Stimulated activated CD8-positive, alpha-beta memory T cell treated with anti-CD3 and anti-CD28 coated beads, Interleukin-4, amount 100 ng/mL, for 4 hours (primary cell): ENCODE measurements at places on chromosomes 3 and 15.

GRCh38 chr15:100037901-100038300 is 303.9 kb downstream of the ADAMTS17 start:
- no peak for DNase-seq

GRCh38 chr3:42411429-42411828 is 1.0 kb upstream of the LYZL4 start:
- no peak for DNase-seq

DNA sequence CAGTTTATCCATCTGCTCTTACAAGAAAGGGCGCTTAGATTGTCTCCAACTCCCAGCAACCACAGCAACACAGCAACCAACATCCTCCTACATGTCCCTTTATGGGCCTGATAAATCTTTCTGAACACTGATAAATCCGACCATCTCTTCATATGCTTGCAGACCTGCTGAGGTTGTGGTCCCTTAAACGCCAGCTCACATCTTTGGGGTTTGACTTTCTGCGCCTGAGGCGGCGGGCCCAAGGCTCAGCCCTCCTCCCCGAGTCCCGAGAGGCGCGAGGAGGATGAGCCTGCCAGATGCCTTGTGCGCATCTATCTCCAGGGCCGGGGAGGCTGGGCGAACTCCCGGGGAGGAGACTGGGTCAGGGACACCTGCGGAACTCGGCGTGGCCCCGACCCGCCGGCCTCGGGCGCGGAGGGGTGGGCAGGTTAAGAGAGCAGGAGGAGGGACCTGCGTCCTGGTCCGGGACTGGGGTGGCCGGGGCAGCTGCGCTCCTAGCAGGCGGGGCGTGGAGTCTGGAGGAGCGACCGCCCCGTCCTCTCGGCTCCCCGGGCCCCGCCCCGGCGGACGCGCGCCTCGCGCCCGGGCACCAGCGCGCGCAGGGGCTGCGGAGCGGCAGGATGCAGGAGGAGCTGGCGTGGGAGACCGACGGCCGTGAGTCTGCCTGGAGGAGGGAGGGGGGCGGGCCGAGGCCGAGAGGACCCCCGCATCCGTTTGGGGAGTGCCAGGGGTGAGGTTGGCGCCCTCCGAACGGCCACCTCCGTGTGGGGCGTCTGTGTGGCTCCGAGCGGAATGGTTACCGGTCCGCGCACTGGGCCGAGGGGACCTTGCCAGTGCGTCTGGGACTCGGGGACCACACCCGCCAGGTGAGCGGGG is at the start of gene ANKDD1A:
Gene ANKDD1A, plus strand, starts transcription at position 592 of the 876 bp plus-strand sequence. Its CDS starts 29 bp downstream, at position 621.
- DNase-seq: no peak

GRCh38 chr3:30462721-30463470 is 143.5 kb upstream of the TGFBR2 start:
- no peak for DNase-seq

- DNase-seq: no peak
These were observed 106.7 kb downstream of the GHSR start for GRCh38 chr3:172341482-172342059.

GRCh38 chr3:172980849-172981248 is 160.2 kb downstream of the SPATA16 start:
- DNase-seq: no peak

DNA sequence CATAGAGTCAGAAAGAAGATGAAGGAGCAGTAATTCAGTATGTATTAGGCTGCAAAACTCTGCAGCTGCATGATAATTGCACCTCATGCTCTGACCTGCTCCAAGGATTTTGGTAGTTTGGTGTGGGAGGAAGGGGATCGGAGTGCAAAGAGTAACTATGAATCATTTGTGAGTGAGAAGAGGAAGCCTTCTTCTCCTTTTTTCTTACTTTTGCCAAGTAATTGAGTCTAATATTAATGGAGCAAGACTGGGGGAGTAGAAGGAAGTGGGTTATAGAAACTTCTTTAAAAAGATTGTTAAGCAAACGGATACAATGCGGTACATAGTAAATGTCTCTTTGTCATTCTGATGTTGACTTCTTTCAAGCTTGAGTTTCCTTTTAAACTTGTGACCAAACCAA is 276.5 kb downstream of the EDEM1 start:
- no peak for DNase-seq

- no peak for DNase-seq
These were observed 5.3 kb downstream of the SEMA7A start for GRCh38 chr15:74428442-74428787.

GRCh38 chr3:184864000-184864399 is 52.0 kb downstream of the VPS8 start:
- no peak for DNase-seq

GRCh38 chr3:176737480-176738110 is 459.7 kb downstream of the TBL1XR1 start:
- DNase-seq: no peak

DNA sequence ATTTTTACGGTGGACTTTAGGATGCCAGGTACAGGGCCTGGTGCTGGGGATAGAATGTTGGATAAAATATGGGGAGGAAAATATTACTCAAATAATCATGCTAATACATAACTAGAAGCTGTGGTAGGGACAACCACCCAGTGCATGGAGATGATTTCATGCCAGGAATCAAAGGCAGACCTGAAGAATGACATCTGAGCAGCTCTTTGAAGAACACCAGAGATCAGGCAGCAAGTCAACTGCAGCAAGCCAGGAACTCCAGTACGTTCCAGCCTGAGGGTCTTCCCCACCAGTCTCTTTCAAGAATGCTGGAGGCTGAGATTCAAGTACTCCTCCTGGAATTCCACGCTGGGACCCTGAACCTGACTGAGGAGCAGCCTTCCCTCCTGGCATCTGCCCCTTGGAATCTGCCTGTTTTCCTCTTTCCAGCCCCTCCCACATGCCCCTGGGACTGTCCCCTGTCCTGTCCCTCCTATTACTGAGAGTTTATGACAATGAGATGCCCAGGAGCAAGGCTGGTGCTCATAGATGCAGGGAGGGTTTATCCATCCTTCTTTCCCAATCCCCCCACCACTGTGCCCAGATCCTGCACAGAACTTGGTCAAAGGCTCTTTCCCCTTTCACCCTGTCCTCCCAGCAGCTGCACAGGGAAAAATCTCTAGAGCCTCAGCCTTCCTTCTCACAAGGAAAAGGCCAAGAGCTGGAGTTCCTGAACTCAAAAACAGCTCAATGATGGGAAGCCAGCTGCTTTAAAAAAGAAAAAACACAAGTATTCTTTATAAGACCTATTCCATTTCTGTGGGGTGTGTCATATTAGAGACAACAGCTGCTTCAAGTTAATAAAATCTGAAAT is 68.0 kb downstream of the PDZRN3 start:
- DNase-seq: no peak

DNA sequence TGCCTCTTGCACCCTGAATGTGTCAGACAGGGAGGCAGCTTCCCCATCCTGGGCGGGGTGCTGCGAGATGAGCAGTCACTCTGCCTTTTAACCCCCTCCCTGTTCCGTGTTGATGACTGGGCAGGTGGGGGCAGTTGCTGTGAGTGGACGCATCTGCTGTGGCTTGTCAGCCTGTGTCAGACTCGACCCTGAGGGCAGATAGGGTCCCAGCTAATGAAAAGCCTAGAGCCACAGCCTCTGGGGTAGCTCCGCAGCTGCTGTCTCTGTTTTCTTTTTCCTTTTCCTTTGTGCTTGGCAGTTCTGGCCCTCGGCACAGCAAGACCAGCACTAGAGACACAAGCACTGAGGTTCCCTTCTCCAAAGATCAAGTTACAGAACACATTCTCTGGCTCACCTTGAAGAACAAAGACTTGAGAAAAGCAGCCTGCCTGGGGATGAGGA is 43.0 kb upstream of the GLCE start:
- DNase-seq: no peak

DNA sequence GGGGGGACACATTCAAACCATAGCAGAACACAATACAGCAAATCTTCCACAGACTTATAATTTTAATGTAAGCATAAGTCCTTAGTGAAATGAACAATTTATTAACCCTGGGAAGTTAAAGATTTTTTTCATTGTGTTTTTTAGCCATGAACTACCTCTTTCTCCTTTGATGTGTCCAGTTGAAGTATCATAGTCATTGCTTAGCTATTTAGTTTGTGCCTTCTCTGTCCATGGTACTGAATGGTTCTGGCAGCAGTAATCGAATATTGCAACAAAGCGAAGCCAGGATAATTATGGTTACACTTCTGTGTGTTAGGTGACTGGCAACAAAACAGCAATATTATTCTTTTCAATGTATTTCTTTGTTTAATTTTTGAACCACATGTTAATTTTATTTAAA is 403.0 kb upstream of the ONECUT1 start:
- no peak for DNase-seq

DNA sequence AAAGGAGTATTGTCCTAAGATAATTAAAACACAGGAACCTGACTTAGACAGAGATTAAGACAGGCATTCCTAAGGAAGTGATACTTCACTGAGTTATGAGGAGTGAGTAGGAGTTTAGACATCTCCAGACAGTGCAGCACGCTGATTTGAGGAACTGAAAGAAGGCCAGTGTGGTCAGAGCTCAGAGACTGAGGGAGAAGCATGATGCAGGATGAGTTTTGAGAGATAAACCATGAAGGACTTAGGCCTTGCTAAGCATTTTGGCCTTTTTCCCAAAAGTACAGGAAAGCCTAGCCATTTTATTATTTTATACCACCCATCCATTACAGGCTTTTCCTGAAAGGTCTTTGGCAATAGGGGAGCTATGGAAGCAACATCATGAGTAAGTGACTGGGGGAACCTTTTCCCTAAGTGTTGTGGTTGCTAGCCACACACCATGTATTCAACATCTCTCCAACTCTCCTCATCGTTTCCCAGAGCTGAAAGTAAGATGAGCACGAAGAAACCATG is 375.6 kb upstream of the TPRG1 start:
- no peak for DNase-seq

DNA sequence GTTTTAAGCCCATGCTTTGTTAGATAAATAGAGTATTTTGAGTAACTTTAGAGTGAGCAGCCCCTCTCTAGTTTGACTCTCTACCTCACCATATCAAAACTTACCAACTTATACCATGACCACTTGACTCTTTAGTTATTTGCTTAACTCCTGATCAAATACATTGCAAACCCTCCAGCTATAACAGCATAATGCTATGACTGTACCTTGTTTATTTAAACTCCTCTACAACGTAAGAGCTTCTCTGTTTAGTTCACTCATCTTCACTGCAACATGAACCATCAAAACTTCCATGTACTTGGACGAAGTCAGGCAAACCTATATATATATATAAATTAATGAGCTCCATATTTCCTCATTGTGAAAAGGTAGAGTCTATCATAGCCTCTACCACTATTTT is 218.2 kb downstream of the DPH6 start:
- DNase-seq: no peak

- DNase-seq: no peak
These were observed 1304.5 kb upstream of the GBE1 start for GRCh38 chr3:83065851-83066460.

DNA sequence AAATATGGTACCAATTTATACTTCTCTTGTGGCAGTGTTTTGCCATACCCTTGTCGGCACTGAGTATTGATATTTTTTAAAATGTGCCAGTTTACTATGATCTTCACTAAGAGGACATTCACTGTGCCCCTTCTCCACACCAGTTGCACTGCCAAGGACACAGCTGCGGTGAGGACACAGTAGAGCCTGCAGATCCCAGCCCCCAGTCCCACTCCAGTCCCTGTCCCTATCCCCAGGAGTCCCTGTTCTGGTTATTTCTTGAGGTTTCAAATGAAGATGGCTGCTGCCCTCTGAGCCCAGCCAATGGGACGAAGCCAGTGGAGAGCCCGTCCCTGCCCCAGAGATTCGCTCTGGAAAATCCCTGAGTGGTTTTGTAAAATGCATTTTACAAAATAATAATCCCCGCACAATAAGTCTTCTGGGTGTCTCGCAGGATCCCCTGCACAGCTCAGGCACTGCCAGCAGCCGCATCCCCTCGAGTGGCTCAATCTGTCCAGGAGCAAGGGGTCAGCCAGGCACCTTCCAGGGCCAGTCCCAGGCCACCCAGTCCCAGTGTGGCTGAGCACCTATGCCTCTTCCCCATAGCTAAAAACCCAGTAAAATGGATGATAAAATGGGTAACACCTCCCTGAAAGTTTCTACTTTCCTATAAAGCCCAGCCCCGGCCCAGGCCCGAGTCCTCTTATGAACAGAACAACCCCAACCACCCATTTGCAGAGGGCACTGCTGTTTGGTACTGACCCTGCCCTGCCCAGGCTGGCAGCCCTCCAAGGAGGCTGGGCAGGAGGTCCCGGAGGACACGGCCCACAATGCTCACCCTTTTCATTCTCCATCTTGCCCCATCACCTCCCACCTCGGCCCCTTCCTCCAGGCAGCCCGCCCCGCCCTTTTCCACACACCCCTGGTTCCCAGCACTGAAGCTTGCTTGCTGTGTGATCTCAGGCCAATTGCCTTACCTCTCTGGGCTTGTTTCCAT is 91.1 kb downstream of the VGLL4 start:
- DNase-seq: no peak

DNA sequence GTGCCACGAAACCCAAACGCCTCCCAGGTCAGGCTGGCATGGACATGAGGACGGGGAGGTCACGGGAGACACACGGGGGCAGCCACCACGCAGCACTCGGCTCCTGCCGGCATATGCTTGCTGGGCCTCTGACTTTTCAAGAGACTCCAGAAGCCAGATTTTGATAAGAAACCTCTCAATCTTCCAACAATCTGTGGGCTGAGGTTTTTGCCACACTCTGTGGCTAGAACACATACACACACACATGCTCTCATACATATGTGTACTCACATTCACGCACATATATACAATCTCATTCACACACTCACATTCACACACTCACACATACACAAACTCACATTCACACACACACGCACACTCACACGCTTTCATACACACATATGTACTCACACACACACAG is 86.7 kb upstream of the LINGO1 start:
- no peak for DNase-seq

GRCh38 chr3:127783642-127784160 is 38.6 kb downstream of the MGLL start:
- DNase-seq: no peak

DNA sequence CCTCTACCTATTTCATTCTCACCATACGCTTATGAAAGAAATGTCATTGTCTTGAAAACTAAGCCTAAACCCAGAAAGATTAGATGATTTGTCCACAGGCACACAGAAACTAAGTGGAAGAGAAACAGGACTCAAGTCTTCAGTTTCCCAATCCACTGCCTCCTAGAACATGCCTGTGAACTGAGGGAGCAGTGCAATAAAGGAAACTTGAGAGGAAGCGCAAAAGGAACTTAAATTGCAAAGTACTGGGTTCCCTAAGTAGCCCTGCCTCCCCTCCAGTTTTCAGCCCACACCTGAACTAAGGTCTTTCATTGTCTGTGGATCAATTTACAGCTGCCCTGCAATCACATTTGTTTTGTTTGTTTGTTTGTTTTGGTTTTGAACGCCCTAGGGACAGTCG is 56.7 kb upstream of the TSEN2 start:
- no peak for DNase-seq
